Pancreas (tissue), 10 donors: ENCODE measurements at places on chromosomes 4 and X.

DNA sequence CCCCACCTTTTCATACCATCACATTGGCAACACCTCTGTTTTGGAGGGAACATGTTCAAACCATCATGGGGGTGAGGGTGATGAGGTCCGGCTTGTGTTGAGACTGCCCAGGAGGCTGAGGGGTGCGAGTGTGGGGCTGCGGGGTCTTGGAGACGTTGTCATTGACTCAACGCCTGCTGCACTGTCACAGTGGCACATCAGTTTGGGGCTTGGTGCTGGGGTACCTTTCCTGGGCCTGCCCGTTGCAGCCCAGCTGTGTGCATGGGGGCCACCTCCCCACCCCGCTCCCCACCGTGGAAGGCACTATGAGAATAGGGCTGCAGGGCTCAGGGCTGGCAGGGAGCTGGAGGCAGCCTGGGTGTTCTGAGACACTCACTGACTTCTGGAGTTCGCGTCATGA is 2.3 kb downstream of the HTRA3 start:
- no peak for DNase-seq

GRCh38 chr4:26912069-26912468 is 51.4 kb downstream of the STIM2 start:
- DNase-seq = no peak

DNA sequence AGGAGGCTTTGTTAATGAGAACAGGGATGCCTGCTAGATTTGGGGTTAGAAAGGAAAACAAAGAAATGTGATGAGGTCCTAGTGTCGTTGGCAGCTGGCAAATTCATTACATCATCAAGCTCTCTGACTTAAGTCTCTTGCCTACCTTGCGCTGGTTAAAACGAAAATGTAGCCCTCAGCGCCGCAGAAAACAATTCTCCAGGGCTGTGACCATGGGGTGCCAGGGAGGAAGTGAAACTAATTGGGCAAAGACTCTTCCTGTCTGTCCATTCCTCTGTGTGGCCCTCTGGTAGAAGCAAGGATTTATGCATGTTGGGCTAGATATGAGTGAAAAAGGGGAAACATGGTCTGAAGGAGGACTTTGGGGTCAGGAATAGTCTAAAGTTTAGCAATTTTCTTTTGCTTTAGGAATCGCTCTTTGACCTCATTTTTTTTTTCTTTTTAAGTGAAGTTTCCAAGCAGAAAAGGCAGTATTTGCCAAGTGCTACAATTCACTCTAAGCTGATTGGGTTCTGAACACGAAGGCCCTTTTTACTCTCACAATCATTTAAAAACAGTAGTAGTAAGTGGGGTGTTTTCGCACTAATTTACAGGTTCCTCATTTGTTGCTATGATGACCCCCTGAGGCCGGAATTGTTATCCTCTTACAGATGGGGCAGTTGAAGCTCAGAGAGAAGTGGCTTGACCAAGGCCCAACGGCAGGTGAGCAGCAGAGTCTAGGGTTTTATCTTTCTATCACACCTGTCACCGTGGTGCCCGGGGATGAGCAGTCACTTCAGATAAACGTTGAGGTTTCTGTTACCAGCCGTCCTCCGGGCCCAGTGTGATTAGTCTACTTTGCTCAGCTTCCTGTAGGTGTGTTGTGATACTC is 27.3 kb upstream of the CHRNA9 start:
- no peak for DNase-seq

DNA sequence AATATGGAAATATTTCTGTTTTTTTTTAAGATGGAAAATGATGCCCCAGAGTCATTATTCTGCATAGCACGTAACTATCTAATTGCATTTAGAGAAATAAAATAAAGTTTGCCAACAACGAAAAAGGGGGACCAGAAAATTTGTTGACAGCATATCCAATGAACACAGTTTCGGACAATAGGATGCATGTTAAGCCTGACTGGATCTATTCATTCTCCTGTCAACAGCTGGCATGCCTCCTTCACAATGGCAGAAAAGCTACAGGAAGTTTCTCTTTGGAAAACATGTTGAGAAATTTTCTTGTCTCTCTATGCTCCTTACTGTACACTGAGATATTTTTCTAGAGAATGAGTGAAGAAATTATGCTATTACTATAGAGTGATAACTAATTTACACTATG is 262.5 kb downstream of the GRID2 start:
- DNase-seq = no peak

DNA sequence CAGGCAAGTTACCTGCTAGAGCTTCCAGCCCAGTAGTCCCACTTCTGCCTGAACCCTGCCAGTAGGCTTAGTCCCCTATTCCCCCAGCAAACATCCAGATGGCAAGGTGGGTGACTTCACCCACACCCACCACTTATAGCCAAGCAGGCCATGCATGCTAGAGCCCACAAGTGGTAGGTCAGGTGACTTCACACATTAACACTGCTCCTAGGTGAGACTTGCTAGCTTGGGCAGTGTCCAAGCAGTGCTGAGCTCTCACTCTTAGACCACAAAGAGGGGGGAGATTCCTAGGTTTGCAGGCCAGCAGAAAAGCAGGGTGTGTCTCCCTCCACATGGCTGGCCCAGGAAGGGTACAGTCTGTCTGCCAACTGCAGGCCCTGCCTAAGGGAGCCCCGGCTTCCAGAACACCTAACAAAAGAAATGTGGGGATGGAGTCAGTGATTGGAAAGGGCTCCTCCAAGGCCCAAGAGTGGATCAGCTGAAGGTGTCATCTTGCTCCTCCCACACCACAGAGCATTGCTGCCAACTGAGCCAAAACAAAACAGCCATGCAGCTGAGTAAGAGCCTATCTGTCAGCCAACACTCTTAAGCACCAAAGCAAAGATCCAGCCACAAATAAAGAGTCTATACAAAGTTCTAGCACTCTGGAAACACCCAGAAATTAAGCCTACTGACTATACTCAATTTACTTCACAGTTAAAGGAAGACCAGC is 158.1 kb upstream of the USP38 start:
- DNase-seq = no peak

- no peak for DNase-seq
Observed at GRCh38 chrX:37776987-37777325, 2.9 kb upstream of the CYBB start.

GRCh38 chrX:140318296-140318695 is 186.6 kb downstream of the SOX3 start:
- DNase-seq = no peak
